Psoas muscle (tissue), 8 donors: ENCODE measurements at places on chromosomes 11 and 22. TPM values are rescaled to one million over a fixed set of nuclear protein-coding genes. Genes with fewer than 3 reads are reported as not detected.
A peak's percentile ranks its signal among the peaks of the same experiment; 100 is the strongest.

The MUC5AC gene
- 0.02 TPM for total RNA-seq

- peaks cover 31% of the 10 kb centered on the region for H3K4me1 ChIP-seq
- no peak overlapping the region for H3K4me3 ChIP-seq
- DNase-seq: peak; percentile 66
- H3K36me3 ChIP-seq: no peaks in the 10 kb centered on the region
- no peaks in the 10 kb centered on the region for H3K27me3 ChIP-seq
- H3K27ac ChIP-seq: peak overlapping the region; percentile 81
Measured at GRCh38 chr22:27719535-27720227, 81.9 kb downstream of the MN1 start.

DNA sequence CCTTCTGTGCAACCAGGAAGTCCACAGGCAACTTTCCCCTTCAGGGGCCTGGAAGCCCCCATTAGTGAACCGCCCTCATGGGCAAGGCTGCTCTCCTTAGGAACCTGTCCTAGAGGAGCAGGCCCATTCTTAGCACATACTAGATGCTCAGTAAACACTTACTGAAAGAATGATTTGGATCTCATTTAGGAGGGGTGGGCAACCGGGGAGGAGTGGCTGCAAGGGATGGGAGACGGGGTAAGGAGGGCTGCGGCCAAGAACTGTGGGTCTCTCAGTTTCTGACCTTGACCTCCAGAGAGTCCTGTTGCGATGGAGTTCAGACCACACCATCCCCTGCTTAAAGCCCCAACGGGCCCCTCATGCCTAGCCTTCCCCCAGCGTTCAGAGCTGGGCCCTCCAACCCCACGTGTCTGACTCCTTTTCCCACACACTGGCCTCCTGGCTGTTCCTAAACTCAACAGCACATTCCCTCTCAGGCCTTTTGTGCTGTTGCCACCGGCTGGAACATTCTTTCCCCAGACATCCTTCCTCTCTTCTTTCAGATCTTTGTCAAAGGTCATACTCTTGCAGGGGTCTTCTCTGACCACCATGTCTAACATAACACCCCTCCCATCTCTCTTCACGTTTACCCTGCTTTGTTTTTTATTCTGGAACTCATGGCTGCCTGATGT, 20.7 kb upstream of the PICK1 start:
- H3K27ac ChIP-seq: no peak overlapping the region
- H3K27me3 ChIP-seq: peaks cover 2% of the 10 kb centered on the region
- peaks cover 7% of the 10 kb centered on the region for H3K4me1 ChIP-seq
- no peak for DNase-seq
- no peaks in the 10 kb centered on the region for H3K36me3 ChIP-seq

- no peaks in the 10 kb centered on the region for H3K4me1 ChIP-seq
- no peaks in the 10 kb centered on the region for H3K36me3 ChIP-seq
- H3K4me3 ChIP-seq: no peak overlapping the region
- DNase-seq: no peak
- H3K27ac ChIP-seq: no peak overlapping the region
Measured at GRCh38 chr11:40867991-40868632, 591.3 kb downstream of the LRRC4C start.

The OSBP gene
- total RNA-seq: 48.2 TPM

- H3K27ac ChIP-seq: no peak overlapping the region
- no peak overlapping the region for H3K4me3 ChIP-seq
- H3K36me3 ChIP-seq: no peaks in the 10 kb centered on the region
Measured at GRCh38 chr22:40758390-40758789, 60.8 kb downstream of the SLC25A17 start.

- H3K4me1 ChIP-seq: peaks cover 20% of the 10 kb centered on the region
- H3K4me3 ChIP-seq: no peak overlapping the region
- no peaks in the 10 kb centered on the region for H3K36me3 ChIP-seq
- no peak for DNase-seq
- no peaks in the 10 kb centered on the region for H3K27me3 ChIP-seq
Measured at GRCh38 chr11:6554828-6555706, 48.3 kb downstream of the RRP8 start.

GRCh38 chr11:123475469-123475868, 45.4 kb downstream of the GRAMD1B start:
- H3K4me1 ChIP-seq: peaks cover 21% of the 10 kb centered on the region
- H3K36me3 ChIP-seq: no peaks in the 10 kb centered on the region
- DNase-seq: no peak

DNA sequence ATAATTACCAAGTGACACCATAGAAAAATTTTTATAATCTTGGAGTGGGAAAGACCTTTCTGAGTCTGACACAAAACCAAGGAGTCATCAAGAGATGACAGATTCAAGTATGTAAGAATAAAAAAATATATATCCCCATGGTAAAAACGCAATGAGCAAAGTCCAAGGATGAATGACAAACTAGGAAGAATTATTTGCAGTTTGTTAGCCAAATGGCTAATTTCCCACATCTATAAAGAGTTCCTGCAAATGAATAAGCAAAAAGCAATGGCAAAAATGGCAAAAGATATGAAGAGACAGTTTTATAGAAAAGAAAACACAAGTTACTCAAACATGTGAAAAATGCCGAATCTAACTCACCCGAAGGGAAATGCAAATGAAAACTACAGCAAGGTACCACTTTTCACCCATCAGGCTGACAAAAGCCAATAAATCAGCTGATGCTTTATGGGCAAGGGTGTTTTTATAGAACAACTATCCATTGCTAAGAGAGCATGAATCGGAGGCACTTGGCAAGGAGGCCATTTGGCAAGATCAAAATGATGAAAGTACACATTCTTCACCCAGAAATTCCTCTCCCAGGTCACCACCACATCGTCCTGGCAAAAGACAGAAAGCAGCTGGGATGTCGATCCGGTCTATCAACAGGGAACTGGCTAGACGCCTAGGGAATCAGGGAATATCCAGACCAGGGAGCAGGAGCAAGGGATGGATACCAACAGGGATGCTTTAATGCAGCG, 21.1 kb upstream of the KLHL35 start:
- no peak overlapping the region for H3K27ac ChIP-seq
- no peaks in the 10 kb centered on the region for H3K4me1 ChIP-seq
- no peaks in the 10 kb centered on the region for H3K36me3 ChIP-seq
- H3K27me3 ChIP-seq: no peaks in the 10 kb centered on the region

DNA sequence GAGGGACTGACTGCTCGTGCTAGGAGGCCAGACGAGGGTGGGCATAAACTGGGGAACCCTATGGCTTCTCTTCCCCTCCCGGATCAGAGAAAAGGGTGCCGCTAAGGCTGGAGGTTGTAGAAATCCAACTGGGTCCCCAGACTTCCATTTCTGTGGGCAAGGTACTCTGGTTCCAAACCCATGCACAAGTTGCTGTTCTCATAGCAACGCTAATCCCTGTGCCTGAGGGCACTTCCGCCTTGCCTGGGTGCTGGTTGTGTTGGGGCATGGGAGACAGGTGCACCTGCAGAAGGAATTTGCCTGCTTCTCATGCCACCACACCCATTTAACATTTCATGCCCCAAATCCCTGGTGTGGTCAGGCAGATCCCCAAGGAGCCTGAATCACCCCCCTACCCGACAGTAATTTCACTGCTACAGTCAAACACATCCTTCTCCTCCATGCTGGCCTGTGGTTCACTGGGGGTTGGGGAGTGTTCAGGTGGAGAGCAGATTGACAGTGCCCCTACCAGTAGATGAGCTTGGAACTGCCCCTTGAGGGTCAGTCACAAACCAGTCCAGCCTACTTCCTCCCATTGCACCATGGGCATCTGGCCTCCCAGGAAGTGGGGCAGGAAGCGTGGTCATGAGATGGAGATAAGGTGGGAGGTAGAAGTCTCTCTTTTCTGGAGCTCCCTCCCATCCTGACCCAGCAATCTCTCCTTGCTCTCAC, 1.2 kb downstream of the C2CD2L start:
- DNase-seq: no peak
- H3K4me1 ChIP-seq: peaks cover 25% of the 10 kb centered on the region
- peaks cover 30% of the 10 kb centered on the region for H3K36me3 ChIP-seq
- no peak overlapping the region for H3K27ac ChIP-seq
- peak overlapping the region; percentile 100 for H3K4me3 ChIP-seq
- no peaks in the 10 kb centered on the region for H3K27me3 ChIP-seq

The ZC3H12C gene
- 17.5 TPM for total RNA-seq

DNA sequence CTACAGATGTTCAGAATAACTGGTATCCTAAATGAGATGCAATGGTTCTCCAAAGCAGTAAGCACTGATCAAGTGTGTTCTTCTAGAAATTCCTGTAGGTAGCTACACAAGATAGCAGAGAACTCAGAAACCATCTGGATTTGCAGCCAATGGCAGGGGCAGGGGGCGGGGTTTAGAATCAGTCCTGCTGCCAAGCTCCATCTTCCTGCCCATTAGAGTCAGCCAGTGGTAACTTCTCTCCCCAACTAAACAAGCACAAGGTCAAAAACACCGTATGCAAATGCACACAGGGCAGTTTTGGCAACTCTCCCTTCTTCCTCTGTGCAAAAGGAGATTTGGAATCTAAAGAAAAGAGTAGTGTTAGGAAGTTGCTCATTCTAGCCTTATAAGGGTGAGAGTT, 237.5 kb upstream of the CCDC90B start:
- H3K27me3 ChIP-seq: no peaks in the 10 kb centered on the region
- H3K27ac ChIP-seq: no peak overlapping the region
- no peak overlapping the region for H3K4me3 ChIP-seq
- DNase-seq: no peak

The TH gene
- not detected for total RNA-seq

DNA sequence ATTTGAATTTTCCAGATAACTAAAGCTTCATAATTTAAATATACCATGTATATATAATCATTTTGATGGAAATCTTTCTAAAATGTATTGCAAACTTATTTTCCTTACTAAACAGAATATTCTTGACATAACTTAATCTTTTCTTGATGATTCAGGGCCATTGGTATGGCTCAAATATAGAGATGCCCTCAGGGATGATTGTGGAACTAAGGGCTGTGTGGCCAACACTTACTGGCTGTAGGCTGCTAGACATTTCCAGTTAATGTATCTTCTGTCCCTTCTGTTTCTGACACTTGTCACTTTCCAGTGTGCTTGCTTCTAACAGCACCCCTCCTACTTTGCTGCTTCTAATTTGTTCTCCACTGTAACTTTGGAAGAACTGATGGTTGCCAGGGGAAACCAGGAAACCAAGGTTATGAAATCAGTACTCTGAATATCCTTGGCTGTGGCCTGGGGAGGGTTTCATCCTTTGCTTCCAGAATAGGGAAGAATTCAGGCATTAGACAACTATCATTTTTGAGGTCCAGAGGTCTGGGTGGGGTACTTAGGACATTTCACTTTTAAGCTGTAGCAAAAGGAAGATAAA, 697.2 kb downstream of the ETS1 start:
- no peak overlapping the region for H3K4me3 ChIP-seq
- no peak for DNase-seq
- H3K27ac ChIP-seq: no peak overlapping the region
- no peaks in the 10 kb centered on the region for H3K36me3 ChIP-seq
- no peaks in the 10 kb centered on the region for H3K27me3 ChIP-seq
- H3K4me1 ChIP-seq: no peaks in the 10 kb centered on the region
